ENCODE measurements at places on chromosomes 6 and 20. TPM values are rescaled to one million over a fixed set of nuclear protein-coding genes. Genes with fewer than 3 reads are reported as not detected.

NHSL1 gene
- total RNA-seq: 0.31 TPM

GRCh38 chr6:156808287-156808686 lies 31.1 kb downstream of the ARID1B start:
- no peaks in the 10 kb centered on the region for H3K36me3 ChIP-seq
- DNase-seq: no peak
- H3K27ac ChIP-seq: peak overlapping the region; percentile 84

- H3K4me3 ChIP-seq: no peak overlapping the region
- no peaks in the 10 kb centered on the region for H3K4me1 ChIP-seq
- no peaks in the 10 kb centered on the region for H3K27me3 ChIP-seq
- no peak overlapping the region for H3K27ac ChIP-seq
- no peak for DNase-seq
- H3K36me3 ChIP-seq: no peaks in the 10 kb centered on the region
Measured at GRCh38 chr6:11467364-11467763, 70.2 kb upstream of the TMEM170B start.

- DNase-seq: no peak
- no peaks in the 10 kb centered on the region for H3K36me3 ChIP-seq
- H3K27ac ChIP-seq: no peak overlapping the region
- H3K4me1 ChIP-seq: no peaks in the 10 kb centered on the region
- H3K27me3 ChIP-seq: no peaks in the 10 kb centered on the region
Measured at GRCh38 chr20:11849270-11849915, 68.3 kb upstream of the BTBD3 start.

DNA sequence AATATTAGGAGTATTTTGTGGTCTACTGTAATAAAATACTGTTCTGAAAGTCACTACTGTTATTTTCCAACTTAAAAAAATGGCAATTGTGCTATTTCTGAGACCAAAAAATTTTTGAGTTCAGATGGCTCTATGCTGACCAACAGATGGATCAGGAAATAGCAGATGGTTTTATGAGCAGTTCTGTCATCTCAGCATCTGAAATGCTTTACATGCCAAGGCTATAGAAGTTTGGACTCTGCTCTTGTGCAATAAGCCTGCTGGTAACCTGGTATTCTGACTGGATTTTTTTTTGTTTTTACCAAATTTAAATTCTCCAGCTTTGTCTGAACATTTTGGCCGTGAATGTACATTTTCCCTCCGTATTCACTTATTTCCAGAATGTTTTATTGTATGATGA lies 1127.5 kb downstream of the GRIK2 start:
- H3K27me3 ChIP-seq: no peaks in the 10 kb centered on the region
- no peak overlapping the region for H3K27ac ChIP-seq
- no peaks in the 10 kb centered on the region for H3K4me1 ChIP-seq
- no peak overlapping the region for H3K4me3 ChIP-seq
- no peak for DNase-seq
